Urothelium cell line (cell line): ENCODE measurements at places on chromosomes 2 and 18.

GRCh38 chr2:127275789-127276188 lies 18.2 kb downstream of the ERCC3 start:
- DNase-seq: no peak

- DNase-seq: peak; percentile 81
Observed at GRCh38 chr2:28683100-28683706, 68.4 kb upstream of the PPP1CB start.

GRCh38 chr2:162538967-162539366 lies 195.0 kb downstream of the GCA start:
- no peak for DNase-seq

DNA sequence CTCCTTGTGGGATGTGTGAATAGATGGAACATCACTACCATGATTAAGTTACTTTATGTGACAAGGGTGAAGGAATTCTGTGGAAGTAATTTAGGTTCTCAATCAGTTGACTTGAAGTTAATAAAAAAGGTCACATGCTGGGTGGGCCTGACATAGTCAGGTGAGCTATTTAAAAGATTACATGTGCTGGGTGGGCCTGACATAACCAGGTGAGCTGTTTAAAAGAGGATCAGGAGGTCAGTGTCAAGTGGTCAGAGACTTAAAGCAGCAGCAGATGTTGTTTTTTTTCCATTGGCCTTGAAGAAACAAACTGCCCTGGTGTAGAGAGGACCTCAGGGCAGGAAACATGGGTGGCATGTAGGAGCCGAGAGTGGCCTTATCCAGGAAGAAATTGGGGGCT lies 3.3 kb downstream of the IL1R2 start:
- DNase-seq: no peak

- no peak for DNase-seq
Observed at GRCh38 chr2:38521835-38522234, 80.9 kb downstream of the HNRNPLL start.

DNA sequence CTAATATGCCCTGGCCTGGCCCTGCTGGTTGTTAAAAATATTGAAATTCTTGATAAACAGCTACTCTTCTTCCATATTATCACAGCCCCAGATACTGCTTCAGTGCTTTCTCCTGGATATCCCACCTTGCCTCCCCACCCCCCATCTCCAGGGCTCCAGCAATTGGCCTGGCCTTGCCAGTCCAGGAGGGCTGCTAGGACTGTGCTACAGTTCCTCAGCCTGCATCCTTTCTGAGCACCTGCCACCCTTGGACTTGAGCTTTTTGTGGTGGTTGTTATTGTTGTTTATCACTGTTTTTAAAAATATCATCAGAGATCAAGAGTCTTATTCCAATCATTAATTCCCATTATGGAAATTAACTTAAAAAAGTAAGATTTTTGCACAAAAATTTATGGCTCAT lies 13.5 kb downstream of the HNMT start:
- DNase-seq: no peak

DNA sequence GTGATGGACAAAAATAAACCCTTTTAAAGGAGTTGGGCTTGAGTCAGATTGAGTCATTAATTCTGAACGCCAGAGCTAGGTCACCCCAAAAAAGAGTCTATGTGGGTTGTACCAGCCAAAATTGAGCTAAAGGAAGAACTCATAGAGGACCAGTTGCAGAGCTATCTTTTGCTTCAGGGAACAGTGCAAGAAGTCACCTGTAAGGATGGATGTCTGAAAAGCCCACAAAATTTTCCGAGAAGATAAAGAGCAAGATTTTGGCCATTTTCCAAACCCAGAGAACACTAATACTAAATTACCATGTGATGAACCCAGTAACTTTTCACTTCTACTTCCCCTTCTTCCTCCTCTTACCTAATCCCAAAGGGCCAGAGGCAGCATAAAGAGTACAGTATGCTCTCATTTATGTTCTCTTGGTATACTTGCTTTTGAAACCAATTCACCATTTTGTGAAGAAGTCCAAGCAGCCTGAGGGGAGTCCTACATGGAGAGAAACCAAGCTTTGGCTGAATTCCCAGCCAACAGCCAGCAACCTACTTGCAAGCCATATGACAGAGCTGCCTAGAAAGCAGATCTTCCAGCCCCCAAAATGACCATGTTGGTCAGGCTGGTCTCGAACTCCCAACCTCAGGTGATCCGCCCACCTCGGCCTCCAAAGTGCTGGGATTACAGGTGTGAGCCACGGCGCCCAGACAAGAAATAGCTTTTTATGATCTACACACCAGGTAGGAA lies 551.7 kb downstream of the SATB2 start:
- no peak for DNase-seq

- DNase-seq: peak; percentile 77
Observed at GRCh38 chr18:11040823-11041656, 108.3 kb downstream of the PIEZO2 start.

DNA sequence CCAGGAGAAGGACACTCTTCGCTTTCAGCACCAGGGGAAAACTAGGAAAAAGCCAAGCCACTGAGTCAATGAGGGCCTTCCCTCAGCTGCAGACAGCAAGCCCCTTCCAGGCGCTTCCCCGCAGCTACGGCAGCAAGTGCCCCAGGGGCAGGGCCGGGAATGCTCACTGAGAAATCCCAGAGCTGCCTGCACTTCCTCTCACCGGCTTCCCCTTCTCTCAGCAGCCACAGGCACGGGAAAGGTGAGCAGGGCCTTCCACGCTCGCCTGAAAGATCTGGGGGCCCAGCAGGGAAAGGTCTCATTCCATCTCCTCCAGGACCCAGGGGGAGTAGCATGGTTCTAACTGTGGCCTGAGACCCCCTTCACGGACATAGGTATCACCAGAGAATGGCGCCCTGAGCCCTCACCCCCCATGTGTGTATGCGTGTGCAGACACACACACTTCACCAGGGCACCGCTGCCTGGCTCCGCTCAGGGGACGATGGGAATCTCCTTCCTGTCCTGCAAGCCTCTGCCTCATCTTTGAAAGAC lies 29.6 kb upstream of the FOSL2 start:
- no peak for DNase-seq

DNA sequence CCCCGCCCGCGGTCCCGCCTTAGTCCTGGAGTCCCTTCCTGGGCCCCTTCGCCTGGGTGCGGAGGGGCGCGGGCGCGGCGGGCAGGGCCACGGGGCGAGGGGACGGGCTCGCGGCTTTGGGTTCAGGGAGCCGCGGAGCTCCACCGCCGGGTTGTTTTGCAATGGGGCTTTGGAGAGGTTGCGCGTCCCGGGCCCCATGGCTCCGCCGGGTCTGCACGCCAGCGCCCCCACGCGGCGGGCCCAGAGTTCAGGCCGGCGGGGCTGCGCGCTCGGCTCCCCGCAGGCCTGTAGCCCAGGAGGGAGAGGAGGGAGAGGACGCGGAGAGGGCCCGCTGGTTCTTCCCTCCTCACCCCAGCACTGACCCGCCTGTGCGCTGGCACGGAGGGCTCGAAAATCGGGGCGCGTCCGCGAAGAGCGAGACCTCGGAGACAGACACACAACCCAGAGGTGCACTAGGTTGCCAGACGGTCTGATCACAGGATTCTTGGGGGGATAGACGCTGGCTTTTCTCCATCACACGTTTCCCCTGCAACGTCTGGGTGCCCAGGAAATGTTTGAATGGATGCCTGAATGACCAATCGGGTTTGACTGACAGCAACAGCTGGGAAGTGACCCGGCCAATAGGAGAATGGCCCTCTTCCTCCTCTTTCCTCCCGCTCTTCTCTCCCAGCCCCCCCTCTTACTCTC lies 4.9 kb upstream of the SIX2 start:
- peak; percentile 87 for DNase-seq

GRCh38 chr2:238130696-238131628 lies 7.5 kb upstream of the KLHL30 start:
- DNase-seq: no peak
